ENCODE measurements at places on chromosomes 3 and 15. TPM values are rescaled to one million over a fixed set of nuclear protein-coding genes. Genes with fewer than 3 reads are reported as not detected.

DNA sequence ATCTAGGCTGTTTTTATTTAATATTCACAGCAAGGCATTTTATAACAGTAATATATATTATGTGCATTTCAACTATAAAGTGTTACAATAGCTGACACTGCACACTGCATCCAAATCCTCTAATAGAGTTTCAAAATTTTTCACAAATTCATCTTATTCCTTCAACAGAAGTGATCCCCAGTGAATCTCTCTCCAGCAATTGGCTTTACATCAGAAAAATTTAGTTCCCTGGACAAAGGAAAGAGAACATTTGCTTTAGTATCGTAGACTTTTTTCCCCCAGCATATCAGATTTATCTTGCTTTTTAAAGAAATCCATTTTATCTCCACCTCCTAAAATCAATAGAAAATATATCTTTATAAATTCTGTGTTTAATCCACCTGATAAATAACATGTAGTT is 868.6 kb downstream of the TBL1XR1 start:
- DNase-seq = no peak

GPR156 gene
- polyA plus RNA-seq = 0.08 TPM

DNA sequence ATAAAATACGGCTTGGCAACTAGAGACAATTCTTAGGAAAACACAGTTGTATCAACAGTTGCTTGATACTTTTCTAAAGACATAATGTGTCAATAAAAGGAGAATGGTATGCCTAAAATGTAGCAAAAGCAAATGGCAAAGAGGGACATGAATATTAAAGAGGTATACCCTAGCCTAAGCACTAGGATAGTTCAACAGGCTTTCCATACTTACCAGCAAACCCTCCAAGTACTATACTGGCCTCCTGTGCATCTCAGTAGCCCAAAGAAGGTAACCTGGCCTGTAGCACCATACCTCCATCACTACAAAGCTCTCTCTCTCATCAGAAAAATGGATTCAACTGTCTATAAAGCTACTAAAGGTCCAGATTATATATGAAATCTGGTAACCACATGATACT is 7.5 kb downstream of the SETD2 start:
- DNase-seq = no peak

DNA sequence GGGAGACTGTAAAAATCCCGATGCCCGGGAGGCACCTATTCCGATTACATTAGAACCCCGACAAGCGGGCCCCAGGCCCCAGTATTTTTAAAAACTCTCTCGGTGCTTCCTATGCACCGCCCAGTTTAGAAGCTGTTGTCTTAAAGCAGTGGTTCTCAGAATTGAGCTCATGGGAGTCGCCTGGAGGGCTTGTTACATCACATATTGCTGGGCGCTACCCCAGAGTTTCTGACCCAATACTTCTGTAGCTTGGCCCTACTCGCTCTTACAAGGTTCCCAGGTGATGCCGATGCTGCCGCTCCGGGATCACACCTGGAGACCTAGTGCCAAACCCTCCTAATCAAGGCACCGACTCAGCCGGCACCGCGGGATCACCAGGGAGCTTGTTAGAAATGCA is 35.2 kb downstream of the CPN2 start:
- DNase-seq = no peak

GRCh38 chr15:47293466-47294162 is 423.7 kb upstream of the SEMA6D start:
- peak; percentile 73 for DNase-seq

DNA sequence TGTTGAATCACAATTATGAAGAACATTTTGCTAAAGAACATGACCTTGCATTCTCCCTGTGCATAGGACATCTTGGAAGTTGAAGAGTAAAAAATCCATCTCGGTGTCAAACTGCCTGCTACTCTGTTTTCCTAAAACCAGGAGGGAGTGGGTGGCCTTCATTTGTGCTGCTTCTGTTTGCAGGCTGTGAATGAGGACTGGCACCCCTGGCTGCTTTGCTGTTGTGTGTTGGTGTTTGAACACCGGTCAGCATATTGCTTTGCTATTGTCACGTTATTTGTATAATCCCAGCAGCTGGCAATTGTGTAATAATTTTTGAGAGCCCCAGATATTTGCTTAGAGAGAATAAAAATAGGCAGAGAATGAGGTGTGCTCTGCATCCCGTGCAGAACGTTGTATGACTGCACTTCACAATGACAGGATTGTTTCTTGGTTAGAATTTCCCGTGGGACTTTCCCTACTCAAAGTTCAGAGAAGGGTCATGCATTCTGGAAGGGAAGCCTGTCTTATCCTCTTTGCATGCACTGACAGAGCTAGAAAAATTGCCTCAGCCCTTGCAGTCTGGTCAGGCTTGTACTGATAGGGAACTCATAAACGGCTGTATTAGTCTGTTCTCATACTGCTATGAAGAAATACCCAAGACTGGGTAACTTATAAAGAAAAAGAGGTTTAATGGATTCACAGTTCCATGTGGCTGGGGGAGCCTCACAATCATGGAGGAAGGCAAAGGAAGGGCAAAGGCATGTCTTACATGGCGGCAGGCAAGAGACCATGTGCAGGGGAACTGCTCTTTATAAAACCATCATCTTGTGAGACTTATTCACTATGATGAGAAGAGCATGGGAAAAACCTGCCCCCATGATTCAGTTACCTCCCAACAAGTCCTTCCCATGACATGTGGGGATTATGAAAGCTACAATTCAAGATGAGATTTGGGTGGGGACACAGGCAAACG is 16.3 kb downstream of the SV2B start:
- no peak for DNase-seq

- no peak for DNase-seq
Measured at GRCh38 chr3:9142362-9142761, 107.1 kb downstream of the SRGAP3 start.

ZPLD1 gene
- polyA plus RNA-seq = 0.14 TPM
